ENCODE measurements at places on chromosomes 4 and X.

DNA sequence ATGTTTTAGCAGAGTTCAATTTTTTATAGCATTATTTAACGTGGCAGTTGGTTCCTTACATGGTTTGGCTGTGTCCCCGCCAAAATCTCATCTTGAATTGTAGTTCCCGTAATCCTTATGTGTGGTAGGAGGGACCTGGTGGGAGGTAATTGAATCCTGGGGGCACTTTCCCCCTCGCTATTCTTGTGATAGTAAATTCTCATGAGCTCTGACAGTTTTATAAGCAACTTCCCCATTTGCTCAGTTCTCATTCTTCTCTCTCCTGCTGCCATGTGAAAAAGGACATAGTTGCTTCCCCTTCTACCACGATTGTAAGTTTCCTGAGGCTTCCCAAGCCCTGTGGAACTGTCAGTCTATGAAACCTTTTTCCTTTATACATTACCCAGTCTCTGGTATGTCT, 329.5 kb downstream of the GRIA2 start:
- no peak for DNase-seq

- DNase-seq, result no peak
These were observed 92.9 kb upstream of the MSX1 start for GRCh38 chr4:4766564-4766963.

DNA sequence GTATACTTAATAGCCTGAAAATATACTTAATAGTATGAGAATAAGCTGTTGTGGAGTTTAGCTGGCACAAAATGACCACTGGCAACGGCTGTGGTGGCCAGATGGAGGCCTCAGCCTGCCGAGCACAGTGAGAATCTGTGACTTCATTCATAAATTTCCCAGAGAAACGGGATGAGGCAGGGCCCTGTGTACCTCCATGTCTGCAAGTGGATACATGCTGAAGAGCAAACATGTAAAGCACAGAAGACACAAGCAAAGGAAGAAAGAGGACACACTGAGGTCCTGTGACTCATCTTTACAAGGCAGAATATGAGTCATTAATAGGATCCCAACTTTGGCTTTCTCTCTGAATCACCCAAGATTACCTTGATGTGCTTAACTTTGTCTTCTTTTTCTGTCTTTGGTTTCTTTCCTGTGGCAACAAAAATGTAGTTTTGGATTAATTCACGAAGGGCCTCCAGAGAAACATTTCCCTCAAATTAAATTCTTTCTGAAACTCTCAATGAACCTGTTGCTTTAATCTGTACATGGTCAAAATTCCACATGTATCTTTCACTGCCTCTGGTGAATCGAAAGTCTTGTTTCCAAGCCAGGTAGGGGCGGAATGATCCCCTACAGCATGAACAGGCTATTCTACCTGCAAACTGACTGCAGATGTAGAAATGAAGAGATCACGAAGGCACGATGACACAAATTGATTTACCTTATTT, 56.4 kb downstream of the IRF2 start:
- DNase-seq, result no peak

DNA sequence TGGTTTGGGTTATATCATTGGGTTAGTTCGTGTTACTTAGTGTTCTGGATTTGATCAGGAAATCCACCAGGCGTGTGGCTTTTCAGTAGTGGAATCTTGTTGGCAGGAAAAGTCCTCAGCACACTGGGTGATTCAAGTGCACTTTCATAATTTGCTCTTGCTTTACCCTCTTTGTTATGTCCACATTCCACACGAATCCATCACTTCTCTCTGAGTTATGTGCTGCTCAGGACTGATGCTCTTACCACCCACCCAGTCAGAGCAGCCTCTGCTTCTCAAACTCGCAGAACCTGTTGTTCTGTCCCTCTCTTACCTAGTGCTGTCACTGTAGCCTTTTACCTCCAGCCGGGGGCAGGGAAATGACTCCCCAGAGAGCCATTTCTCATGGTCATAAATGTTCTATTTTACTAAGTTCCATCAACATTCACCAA, 37.2 kb upstream of the SCRG1 start:
- no peak for DNase-seq

DNA sequence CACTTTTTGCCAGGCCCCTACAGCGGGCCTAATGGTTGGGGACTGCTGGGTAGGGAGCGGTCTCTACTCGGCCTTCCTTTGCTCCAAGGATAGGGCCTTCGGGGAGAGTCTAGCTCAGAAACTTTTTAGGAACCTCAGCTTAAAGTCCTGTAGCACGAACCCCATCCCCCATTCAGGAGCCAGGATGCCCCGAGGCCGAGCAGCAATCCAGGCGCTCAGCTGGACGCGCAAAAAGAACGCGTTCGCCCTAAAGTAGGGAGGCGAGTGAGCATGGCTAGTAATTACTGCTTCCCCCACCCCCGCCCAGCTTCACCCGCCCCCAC, 9.7 kb downstream of the POU4F2 start:
- DNase-seq, result no peak

DNA sequence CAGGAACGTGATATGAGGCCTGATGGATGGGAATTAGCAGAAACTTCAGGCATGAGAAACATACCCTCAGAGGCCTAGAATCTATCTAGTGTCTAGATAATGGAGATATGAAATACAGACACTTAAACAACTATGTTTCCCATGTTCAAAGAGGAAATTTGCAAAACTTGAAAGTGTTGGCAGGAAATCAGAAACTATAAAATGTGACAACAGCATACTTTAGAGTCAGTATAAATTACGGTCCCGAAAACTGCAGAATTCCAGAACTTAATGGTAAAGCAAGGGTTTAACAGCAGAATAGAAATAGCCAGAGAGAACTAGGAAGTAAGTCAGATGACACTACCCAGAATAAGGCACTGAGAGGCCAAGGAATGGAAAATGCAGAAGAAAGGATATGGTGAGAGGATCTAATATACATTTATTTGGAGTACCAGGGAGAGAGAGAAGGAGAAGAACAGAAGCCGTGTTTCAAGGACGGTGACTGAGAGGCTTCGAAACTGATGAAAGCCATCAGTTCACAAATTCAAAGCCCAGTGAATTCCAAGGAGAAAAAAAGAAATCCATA, 7.4 kb downstream of the HTT-AS start:
- DNase-seq, result no peak

DNA sequence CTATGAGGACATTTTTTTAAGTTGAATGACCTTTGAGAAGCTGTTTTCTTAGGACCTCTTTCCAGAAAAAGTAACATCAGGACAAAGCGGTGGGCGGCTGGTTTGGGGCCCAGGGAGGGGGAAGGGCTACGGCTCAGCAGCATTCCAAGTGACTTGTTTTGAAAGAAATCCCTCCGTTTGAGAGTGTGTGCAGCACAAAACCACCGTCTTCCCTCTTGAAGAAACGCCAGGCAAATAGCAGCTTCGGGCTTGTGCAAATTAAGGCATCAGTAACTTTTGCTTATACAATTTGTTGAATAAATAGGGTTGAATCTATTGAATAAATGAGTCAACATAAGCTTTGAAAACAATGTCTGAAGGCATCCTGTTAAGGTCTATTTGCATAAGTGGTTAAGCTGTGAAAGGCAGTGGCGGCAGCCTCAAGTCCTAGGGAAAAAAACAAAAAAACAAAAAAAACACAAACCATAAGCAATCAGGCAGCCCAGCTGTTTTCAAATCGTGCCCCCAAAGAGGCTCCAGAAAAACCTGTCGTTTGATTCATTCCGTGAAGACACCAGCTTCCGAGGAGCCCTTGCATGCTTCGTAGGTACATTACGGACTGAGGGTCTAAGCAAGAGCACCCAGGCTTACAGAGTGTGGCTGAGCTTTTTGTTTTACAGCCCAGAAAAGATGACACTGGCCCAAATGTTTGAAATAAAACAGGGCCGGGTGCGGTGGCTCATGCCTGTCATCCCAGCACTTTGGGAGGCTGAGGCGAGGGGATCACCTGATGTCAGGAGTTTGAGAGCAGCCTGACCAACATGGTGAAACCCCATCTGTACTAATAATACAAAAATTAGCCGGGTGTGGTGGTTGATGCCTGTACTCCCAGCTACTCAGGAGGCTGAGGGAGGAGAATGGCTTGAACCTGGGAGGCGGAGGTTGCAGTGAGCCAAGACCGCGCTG, 103.7 kb downstream of the CRLF2 start:
- DNase-seq, result peak; percentile 45

DNA sequence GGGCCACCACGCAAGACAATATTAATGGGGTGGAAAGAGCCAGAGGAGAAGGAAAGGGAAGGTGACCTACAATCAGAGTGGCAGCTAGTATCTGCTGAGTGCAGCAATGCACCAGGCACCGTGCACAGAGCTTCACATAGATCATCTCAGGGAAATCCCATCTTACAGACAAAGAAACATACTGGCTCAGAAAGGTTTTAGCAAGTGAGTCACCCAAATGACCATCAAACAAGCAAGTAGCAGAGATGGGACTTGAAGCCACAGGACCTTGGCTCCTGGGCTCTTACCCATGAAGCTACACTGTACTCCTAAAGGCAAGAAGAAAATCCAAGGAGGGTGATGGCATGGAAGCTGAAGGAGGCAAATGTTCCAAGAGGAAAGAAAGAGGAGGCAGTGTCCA, 6.8 kb downstream of the ANXA5 start:
- no peak for DNase-seq

- DNase-seq, result no peak
These were observed 8.6 kb upstream of the PDCL2 start for GRCh38 chr4:55600640-55601039.

GRCh38 chrX:36573720-36574119, 434.4 kb upstream of the FAM47C start:
- no peak for DNase-seq
